Brain microvascular endothelial cell (primary cell): ENCODE measurements at places on chromosomes 7 and 10.

- DNase-seq = no peak
Observed at GRCh38 chr10:19491166-19491565, 325.1 kb upstream of the PLXDC2 start.

- DNase-seq = no peak
Observed at GRCh38 chr10:62866941-62867340, 50.8 kb upstream of the EGR2 start.

DNA sequence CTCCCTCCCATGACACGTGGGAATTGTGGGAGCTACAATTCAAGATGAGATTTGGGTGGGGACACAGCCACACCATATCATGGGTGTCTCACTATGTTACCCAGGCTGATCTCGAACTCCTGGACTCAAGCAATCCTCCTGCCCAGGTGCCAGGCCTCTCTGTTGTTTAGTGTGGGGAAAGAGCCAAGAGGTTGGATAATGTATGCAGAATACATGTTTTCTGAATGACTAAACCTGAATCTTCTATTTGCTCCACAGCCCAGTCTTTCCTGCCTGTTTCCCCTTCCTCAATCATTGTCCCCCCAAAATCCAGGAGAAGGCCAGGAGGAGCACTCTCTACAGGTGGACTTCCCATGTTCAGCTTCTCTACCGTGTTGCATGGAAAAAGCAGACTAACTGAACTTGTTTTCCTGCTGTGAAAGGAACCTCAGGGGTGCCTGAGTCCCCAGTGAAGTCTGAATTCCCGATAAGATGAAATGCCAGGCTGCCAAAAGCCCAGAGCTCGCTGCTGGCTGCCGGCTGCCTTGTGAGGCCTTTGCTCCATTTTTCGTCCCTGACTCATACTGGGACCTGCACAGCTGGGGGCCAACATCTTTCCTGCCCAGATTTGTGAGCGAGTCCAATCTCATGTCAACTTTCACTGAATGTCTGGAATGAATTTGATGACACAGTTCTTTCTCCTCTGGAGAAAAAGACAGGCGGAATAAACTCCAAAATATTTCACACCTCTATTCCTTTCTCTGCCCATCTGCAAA lies 588.0 kb downstream of the CALN1 start:
- peak; percentile 63 for DNase-seq

DNA sequence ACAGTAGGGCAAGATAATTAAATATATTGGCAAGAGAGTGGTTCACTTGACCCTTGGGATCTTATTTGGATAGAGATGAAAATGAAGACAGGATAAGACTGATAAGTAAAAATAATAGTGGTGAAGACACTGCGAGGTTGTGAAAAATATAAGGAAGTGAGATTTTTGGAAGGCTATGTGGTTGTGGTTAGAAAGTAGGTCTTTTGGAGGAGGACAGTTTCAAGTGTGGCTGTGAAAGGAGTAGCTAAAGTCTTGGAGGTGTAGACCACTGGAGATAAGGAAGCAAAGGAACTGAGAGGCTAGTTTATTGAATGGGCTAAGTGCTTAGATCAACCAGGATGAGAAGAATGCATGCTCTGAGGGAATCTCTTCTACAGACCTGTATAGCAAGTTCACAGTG lies 11.2 kb downstream of the MIOS start:
- no peak for DNase-seq

GRCh38 chr7:26379711-26380110 lies 88.0 kb downstream of the SNX10 start:
- no peak for DNase-seq

- no peak for DNase-seq
Observed at GRCh38 chr10:129498680-129499079, 31.6 kb downstream of the MGMT start.

- DNase-seq = peak; percentile 66
Observed at GRCh38 chr10:23338155-23338828, 6.3 kb downstream of the C10orf67 start.

DNA sequence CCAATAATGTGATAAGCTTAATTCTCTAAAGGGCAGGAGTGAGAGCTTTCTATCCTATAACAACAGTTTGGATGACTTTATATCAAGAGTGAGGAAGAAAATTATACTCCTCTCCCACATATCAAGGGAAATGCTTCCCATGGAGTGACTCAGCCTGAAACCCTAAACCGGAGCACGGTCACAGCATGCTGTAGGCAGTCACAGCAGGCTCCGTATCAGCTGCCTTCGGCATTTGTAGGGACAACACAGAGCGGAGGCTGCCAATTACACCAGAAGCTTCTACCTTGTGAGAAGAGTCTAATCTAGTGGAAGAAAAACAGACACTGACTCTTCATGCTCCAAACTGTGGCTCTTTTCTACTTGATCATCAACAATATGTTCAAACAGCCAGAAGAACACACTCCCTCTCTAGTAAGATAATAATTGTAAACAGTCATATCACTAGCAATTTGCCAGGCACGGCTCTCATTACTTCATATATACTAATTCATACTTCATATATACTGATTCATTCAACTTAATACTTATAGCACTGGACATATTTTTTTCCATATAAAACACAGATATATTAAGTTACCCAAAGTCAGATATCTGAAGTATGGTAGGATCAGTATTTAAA lies 65.9 kb downstream of the DGKB start:
- DNase-seq = peak; percentile 94

GRCh38 chr7:77409005-77409738 lies 7.0 kb downstream of the GSAP start:
- peak; percentile 45 for DNase-seq

DNA sequence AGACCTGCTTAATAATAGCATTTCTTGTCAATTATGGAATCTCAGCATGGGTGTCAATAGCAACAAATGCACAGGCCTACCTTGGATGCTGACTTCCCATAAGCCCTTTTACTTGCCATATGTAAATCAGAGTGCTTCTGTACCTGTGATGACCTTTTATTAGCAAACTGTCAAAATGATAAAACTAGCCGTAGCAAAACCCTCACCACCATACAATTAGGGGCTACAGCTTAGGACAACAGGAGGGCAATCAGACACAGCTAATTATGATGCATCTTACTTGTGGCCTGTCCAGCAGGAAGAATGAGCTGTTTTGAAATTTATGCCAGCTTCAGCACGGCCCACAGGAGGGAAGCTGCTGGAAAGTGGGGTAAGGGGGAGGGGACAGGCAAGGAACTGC lies 201.6 kb downstream of the TAX1BP1 start:
- DNase-seq = no peak

DNA sequence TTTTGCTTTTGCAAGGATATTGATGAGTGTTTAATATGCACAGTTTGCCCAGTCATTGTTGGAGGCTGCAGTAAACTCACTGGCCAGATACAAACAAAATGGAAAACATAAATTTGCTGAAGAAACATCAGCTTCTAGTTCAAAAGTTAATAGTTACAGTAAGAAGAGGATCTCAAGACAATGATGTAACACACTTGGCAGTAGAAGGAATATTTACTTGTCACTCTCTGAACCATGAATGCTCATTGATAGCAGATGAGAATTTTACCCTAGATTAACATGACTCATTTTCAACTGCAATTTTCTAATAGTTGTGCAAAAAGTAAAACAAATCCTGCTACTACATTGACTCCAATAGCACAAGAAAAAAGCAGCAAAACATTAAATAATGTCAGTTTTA lies 47.7 kb downstream of the VWC2 start:
- DNase-seq = no peak

DNA sequence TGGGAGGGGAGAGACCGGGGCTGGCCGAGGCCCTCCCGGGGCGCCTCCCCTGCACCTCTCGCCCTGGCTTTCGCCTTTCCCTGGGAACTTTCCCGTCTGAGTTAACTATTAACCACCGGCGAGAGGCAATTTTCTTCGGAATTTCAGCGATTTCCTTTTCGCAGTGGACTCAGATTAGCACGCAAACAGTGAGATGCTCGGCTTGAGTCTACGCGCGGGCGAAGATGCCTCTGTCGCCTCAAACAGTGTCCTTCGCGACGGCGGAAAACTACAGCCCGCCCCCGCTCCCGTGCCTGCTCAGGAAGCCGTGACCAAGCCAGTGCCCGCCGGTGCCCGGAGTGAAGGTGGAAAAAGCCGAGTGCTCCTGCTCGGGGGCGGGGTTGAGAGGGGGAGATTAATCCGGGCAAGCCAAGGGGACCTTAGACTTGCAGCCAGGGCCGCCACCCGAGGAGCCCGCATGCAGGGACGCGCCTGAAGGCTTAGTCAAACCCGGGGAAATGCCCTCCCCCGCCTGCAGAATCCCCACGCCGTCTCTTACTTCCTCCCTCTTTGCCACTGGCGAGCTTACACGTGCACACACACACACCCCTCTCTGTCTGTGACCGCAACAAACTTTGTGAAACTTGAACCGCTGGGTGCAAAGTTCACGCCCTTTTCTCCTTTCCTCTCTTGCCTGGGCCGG lies 14.5 kb upstream of the PAX2 start:
- peak; percentile 31 for DNase-seq

DNA sequence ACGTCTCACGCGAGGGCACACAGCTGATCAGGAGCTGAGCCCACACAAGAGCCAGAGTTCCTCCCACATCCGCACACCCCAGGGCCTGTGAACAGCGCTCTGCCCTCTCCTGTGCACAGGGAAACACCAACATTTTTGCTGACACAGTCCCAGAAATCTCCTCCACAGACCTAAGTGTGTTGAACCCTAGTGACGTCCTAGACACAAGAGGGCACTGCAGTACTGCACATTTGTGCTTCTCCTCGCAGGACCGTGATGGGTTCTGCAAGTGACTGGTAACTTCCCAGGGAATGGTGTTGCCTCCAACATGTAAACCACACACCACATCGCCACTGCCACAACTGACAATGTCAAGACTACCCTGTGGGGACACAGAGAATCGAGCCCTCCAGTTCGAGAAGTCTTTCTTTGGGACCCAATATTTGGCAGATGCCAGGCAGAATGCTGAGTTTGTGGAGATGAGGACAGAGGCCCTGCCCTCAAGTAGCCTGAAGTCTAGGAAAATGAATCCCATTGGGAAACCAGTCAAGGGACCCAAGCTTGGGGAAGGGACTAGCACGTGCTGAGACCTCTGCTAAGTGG lies 170.3 kb downstream of the PAXIP1 start:
- DNase-seq = no peak

GRCh38 chr10:74344306-74344705 lies 193.3 kb downstream of the ADK start:
- DNase-seq = no peak

- DNase-seq = peak; percentile 35
Observed at GRCh38 chr10:34078745-34079470, 736.2 kb downstream of the PARD3 start.

GRCh38 chr7:55150709-55151451 lies 132.1 kb downstream of the EGFR start:
- no peak for DNase-seq

DNA sequence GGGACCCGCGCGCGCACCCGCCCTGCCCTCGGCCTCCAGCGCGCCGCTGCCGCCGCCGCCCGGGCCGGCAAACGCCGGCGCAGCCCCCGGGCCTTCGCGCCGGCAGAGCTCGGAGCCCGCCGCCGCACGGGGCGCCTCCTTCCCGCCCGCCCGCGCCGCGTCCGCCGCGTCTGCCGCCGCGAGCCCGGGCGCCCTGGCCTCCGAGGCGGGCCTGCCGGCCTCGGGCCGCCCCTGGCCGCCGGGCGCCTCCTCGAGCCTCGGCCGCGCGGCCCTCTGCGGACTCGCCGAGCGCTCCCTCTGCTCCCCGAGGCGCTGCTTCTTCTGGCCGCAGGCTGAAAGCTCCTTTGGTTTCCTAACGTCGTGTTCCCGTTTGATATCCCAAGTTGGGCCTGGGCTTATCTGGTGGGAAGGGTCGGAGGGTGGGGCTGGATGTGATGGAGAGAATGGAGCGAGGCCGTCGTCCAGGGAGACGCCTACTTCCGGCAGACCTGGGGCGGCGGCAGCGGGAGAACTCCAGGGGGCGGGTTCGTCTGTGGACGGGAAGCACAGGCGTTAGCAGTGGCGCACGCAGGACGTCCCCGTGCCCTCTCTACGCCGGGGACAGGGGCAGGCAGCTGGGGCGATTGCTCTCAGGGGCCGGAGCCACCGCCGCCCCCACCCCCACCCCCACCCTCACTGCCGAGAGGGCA lies 221.0 kb downstream of the PHTF2 start:
- DNase-seq = peak; percentile 71

DNA sequence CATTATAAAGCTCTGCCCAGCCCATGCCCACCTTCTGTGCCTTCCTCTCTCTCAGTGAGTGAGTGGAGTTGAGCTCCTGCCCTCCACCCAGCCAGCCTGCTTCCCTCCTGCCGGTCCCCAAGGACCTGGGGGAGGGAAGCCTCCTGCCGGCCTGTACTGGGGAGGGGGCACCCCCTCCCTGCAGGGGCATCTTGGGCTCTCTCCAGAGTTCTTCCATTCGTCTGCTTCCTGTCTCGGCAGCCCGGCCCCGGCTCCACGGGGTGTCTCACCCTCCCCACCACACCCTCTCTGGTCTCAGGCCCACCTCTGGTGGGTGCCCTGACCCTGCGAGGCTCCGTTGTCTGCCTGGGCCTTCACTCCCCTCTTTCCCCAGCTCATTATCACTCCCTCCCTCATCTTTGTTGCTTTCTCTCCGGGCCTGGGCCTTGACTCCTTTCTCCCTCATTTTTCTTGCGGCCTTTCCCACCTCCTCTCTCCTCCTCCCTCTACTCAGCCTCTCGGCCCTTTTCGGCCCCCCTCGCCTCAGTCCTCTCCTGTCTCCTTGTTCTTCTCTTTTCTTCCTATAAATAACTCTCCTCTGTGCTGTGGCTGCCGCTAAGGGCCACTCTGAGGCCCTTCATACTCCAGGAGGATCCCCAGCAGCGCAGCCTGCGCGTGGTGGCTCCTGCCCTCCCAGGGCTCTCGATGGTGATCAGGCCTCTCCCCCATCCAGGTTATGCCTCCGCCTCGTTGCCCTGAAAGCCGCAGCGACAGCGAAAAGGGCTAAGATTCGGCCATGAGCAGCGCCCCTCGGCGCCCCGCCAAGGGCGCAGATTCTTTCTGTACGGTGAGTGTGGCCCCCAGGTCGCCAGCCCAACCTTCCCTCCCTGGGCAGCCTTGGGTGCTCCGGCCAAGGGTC lies 2.1 kb downstream of the SLC4A2 start:
- DNase-seq = no peak

DNA sequence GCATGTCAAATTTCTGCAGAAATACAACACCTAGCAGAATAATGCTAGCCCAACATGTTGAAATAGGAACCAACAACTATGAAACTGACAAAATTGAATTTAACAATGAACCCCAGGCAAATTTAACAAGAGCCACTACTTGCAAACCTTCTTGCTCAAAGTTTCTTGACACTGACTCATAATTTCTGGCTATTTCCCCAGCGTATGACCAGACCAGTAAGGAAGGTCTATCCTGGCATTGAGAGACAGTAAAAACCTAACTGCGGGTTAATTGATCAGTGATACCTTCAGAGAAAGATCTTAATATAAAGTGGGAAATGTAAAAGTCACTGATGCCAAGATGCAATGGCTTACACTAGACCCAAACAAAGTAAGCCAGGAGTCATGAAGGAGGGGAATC lies 510.1 kb downstream of the ARL4A start:
- no peak for DNase-seq
